Breast epithelium (tissue), 4 donors: ENCODE measurements at places on chromosomes 2 and 18. TPM values are rescaled to one million over a fixed set of nuclear protein-coding genes. Genes with fewer than 3 reads are reported as not detected.

BOLL gene
- total RNA-seq: not detected

VAMP8 gene
- total RNA-seq: 127 TPM

SULT1C4 gene
- 19.8 TPM for total RNA-seq

SOCS6 gene
- 20.6 TPM for total RNA-seq

LDLRAD4 gene
- total RNA-seq: 28.5 TPM

SMAD7 gene
- total RNA-seq: 17.4 TPM

FBXO48 gene
- 1.6 TPM for total RNA-seq

CFAP53 gene
- 3.4 TPM for total RNA-seq

DSG1 gene
- total RNA-seq: 2.6 TPM

ACMSD gene
- 0.59 TPM for total RNA-seq

CBLN2 gene
- total RNA-seq: not detected

OR6B2 gene
- not detected for total RNA-seq

HOXD8 gene
- total RNA-seq: 13.8 TPM

COPS9 gene
- 250 TPM for total RNA-seq

GAL3ST2 gene
- not detected for total RNA-seq

REG3A gene
- total RNA-seq: not detected

FAP gene
- total RNA-seq: 36.0 TPM

ACVR1C gene
- total RNA-seq: 41.4 TPM

TLK1 gene
- 45.7 TPM for total RNA-seq

CHRNG gene
- not detected for total RNA-seq

ZNF521 gene
- 51.8 TPM for total RNA-seq

C2orf81 gene
- total RNA-seq: 0.64 TPM

GALNT5 gene
- total RNA-seq: 0.16 TPM

DTNA gene
- 17.9 TPM for total RNA-seq

CXCR2 gene
- 0.33 TPM for total RNA-seq

CENPO gene
- 1.8 TPM for total RNA-seq

DNAH7 gene
- total RNA-seq: 10.5 TPM

WNT6 gene
- 3.3 TPM for total RNA-seq

ATG16L1 gene
- 61.9 TPM for total RNA-seq

TNFAIP6 gene
- 2.6 TPM for total RNA-seq

XPO1 gene
- total RNA-seq: 129 TPM

MYL1 gene
- not detected for total RNA-seq

RMND5A gene
- total RNA-seq: 44.3 TPM

CCDC85A gene
- 11.5 TPM for total RNA-seq

HTR2B gene
- total RNA-seq: 0.98 TPM

DYNAP gene
- not detected for total RNA-seq

MATN3 gene
- 2.6 TPM for total RNA-seq

MSTN gene
- 0.64 TPM for total RNA-seq

TTC32 gene
- 35.1 TPM for total RNA-seq

PAX3 gene
- total RNA-seq: 2.3 TPM

TPO gene
- total RNA-seq: 5.1 TPM
